ENCODE measurements at places on chromosomes 3 and 15.
A peak's percentile ranks its signal among the peaks of the same experiment; 100 is the strongest.

DNA sequence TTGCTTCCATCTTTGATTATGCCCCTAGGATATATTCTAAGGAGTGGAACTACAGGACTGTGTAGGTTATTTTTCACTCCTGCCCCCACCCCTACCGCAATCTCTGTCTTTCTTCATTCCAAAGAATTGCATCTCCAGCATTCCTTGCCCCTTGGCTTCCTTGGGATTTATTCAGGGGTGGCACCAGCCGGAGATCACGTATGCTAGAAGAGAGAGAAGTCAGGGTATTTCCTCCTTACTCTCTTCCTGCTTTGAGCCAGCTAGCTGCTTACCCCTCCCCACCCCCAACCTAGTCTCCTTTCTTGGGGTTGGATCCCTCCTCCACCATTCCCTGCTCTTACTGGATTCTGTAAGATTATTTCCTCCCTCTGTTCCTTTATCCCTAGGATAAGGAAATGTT is 35.0 kb upstream of the DENND4A start:
- no peak for DNase-seq

DNA sequence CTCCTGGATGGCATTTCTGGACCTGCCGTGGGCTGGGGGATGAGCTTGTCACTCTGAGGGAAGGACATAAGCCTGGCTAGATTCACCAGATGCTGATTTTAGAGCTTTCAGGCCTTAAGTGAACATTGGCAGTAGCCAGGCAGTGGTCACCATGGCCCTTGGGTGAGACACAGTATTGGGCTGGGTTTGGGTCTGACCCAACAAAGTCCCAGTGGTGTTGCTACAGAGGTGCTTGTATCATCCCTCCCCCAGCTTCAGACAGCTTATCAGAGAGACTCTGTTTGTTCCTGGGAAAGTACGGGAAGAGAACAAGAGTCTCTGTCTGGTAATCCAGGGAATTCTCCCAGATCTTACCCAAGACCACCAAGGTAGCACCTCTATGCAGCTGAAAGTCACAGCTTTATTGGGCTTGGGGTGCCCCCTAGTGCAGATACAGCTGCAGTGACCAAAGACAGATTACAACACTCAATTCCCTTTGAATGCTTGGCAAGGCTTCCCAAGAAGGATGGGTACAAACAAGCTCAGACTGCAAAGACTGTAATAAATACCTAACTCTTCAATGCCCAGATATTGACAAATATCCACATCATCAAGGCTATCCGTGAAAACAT is 9.8 kb upstream of the RUVBL1 start:
- peak; percentile 28 for DNase-seq

- DNase-seq, result no peak
Measured at GRCh38 chr3:178181784-178182183, 354.5 kb upstream of the KCNMB2 start.

- no peak for DNase-seq
Measured at GRCh38 chr3:155885292-155885691, 14.8 kb downstream of the GMPS start.

- no peak for DNase-seq
Measured at GRCh38 chr3:4290272-4290893, 12.8 kb upstream of the SETMAR start.

DNA sequence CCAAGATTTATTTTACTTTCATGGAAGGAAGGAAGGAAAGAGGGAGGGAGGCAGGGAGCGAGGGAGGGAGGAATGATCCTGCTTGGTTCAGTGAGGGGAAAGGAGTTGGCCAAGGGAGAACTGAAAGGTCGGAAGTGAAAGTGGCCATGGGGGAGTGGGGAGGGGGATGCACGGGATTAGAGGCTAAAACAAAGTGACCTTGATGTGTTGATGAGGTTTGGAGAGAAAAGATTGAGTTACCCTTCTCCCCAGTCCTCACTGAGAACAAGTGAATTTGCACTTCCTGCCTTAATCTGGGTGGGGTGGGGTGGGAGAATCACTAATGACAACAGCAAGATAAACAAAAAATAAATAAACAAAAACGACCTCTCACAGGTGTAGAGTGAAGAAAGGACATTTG is 212.0 kb upstream of the TLE3 start:
- no peak for DNase-seq

DNA sequence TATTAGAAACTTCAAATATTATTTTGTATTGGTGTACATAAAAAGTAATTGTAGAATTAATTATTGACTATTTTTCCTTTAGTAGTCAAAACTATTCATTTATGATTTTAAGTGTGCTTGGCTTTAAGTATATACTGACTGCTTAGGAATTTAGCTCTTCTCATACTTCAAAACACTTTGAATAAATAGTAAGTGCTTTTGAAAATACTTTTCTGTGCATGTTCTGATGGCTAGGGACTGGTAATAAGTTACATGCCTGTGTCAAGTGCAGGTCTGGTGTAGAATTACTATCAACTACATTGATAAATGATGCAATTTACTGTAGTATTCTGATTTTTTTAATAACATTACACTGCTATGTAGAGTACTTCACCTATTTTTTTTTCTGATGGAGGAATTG is 397.6 kb upstream of the SGO1 start:
- DNase-seq, result no peak

DNA sequence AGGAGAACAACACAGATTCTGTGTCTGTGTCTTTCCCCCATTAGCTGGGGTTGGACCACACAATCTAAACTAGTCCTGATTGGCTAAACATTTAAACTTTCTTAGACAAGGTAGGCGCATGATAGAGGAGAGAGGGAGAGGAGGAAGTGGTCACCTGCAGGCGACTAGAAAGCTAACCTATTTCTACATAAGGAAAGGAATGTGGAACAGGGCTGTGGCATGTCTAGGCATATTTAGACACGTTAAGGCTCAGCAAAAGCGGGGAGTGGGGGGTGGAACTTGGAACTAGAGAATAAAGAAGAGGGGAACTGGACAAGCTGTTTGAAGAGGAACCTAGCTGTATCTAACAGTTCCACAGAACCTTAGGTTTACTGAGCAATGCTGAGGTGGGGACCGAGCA is 12.8 kb downstream of the LRRC28 start:
- no peak for DNase-seq

- no peak for DNase-seq
Measured at GRCh38 chr3:149620291-149621020, 37.4 kb downstream of the WWTR1 start.

DNA sequence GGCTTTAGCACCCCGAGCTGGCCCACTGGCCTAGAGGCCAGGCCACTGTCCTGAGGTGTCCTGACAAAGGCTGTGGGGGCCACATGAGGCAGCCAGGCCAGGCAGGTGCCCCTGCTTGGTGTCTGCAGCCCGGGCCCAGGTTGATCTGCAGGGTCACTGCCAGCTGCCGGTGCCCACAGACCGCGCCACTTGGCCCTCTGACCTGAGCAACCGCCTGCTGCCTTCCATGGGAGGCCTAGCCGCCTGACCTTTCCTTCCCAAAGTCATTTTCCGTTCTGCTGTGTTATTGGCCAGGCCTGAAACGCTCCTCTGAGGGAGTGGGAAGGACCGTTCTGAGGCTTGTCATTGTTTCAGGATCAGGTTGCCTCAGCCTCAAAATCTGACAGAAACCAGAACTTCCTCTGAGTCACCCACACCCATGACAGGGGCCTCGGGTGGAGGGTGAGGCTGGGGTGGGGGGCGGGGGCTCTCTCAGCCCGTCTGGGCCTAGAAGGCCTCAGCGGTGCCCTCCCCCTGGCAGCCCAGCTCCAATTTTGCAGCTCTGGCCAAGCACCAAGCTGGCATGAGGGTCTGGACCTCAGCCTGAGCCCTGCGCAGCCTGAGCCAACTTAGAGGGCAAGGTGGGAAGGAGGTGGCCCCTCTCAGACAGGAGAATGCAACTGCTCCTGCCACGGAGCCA is 140.7 kb upstream of the MEF2A start:
- DNase-seq, result peak; percentile 37

- no peak for DNase-seq
Measured at GRCh38 chr15:81394603-81395002, 20.6 kb upstream of the TMC3 start.

DNA sequence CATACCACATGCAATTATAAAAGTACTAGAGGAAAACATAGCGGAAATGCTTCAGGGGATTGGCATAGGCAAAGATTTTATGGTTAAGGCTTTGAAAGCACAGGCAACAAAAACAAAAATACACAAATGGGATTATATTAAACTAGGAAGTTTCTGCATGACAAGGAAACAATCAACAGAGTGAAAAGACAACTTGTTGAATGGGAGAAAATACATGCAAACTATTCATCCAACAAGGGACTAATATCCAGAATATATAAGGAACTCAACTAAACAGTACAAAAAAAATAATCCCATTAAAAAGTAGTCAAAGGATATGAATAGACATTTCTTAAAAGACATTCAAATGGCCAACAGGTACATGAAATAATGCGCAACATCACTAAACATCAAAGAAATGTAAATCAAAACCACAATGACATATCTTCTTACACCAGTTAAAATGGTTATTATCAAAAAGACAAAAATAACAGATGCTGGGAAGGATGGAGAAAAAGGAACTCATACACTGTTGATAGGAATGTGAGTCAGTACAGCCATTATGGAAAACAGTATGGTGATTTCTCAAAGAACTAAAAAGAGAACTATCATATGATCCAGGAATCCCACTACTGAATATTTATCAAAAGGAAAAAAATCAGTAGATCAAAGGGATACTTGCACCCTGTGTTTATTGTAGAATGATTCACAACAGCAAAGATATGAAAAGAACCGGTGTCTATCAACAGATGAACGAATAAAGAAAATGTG is 39.1 kb downstream of the COPS2 start:
- DNase-seq, result no peak

GRCh38 chr3:53038679-53039375 is 7.0 kb downstream of the SFMBT1 start:
- DNase-seq, result peak; percentile 33

DNA sequence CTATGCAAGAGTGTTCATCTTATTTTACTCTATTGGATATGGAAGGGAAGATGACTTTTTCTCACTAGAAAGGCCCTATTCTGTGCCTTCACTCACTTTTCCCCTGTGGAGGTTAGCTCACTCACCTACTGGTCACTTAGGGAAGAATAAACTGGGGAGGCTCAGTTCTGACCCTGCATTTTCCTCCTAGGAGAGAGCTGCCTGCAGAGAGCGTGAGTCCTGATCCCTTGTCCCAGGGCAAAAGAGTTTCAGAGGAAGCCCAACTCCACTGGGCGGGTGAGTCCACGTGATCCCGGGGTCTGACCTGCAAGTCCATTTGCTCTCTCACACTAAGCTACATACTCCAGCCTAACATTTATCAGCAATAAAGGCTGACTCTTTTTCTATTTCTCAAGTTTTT is 8.4 kb downstream of the MORC1 start:
- no peak for DNase-seq

GRCh38 chr3:115139072-115139471 is 8.0 kb downstream of the ZBTB20 start:
- no peak for DNase-seq

GRCh38 chr3:66121318-66121717 is 82.6 kb upstream of the MAGI1 start:
- no peak for DNase-seq

GRCh38 chr15:73244333-73244732 is 124.4 kb downstream of the HCN4 start:
- DNase-seq, result no peak

- no peak for DNase-seq
Measured at GRCh38 chr3:166478356-166478755, 641.1 kb upstream of the BCHE start.

- DNase-seq, result no peak
Measured at GRCh38 chr3:190019844-190020243, 100.9 kb downstream of the P3H2 start.

DNA sequence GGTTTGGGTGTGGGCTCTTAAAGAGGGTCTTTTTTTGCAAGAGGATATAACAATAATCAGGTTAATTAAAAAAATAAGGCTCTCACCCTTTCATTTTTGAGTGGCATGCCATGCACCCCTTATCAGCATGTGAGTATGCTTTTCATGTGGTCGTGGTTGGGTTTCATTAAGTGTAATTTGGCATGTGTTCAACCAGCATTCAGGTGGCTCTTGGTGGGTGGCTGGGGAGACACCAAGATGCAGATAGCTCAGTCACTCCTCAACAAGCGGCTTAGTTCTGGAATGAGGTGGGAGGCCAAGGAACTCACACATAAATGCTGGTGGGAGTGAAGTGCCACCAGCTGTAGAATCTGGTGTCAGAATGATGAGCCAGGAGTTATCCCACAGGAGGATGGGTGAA is 66.8 kb downstream of the FLNB start:
- DNase-seq, result no peak

GRCh38 chr15:35191783-35192182 is 106.7 kb upstream of the NANOGP8 start:
- DNase-seq, result no peak

GRCh38 chr15:46222826-46223225 is 588.0 kb downstream of the SQOR start:
- DNase-seq, result no peak

- no peak for DNase-seq
Measured at GRCh38 chr3:191425322-191425734, 35.6 kb upstream of the PYDC2 start.

DNA sequence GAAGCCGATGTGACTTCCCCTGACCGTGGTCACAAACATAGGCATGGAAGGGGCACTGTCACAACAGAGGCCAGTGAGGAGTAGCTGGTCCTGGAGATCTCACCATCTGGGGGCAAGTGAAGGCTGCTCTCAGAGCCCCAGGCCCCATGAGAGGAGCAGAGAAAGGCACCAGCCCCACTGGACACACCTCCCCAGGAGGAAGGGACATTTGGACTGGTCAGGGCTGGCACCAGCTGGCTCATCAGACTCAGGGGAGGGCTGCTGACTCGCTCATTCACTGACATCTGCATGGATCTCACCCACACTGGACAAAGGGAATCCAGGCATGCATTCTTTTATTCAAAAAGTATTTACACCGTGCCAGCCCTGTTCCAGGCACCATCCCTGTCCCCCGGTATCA is 26.8 kb downstream of the ESYT3 start:
- no peak for DNase-seq

DNA sequence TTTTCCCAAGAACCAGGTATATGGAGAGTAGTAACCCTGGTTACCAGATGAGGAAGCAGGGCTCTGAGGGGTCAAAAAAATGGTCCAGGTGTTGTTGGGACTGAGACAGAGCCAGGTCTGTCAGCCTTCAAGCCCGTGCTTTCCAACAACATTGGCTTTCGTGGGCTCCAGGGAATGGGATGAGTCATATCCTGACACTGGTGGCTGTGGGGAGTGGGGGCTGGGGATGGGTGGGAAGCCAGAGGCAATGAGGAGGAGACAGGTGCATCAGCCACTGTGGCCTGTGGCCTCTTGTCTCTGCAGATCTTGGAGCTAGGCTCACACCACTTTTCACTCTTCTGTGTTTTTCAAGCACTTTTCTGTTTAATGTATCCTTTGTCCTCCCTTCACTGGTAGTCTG is 38.2 kb downstream of the CORO2B start:
- DNase-seq, result no peak
